Stimulated activated CD4-positive, alpha-beta T cell treated with anti-CD3 and anti-CD28 coated beads, Interleukin-1b, Interleukin-23, amount 100 ng/mL, for 1 hour (primary cell): ENCODE measurements at places on chromosomes 12 and 14.

DNA sequence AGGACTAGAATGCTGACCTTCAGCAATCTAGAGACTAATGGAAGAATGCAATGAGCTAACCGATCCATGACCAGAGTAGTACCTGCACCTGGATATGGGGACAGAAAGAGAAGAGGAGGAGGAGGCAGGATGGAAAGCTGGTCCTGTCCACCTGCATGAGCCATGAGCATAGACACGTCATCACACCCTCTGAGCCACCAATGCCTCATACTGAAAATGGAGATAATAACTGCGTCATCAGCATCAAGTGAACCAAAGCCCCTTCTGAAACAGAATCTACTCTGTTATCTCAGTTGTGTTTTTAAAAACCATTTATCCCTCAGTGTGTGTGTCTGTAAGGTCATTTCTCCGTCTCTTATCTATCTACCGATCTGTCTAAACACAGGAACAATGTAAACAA is 327.0 kb downstream of the BCL11B start:
- DNase-seq: no peak

GRCh38 chr14:55059333-55059732 is 7.9 kb downstream of the MAPK1IP1L start:
- DNase-seq: no peak

DNA sequence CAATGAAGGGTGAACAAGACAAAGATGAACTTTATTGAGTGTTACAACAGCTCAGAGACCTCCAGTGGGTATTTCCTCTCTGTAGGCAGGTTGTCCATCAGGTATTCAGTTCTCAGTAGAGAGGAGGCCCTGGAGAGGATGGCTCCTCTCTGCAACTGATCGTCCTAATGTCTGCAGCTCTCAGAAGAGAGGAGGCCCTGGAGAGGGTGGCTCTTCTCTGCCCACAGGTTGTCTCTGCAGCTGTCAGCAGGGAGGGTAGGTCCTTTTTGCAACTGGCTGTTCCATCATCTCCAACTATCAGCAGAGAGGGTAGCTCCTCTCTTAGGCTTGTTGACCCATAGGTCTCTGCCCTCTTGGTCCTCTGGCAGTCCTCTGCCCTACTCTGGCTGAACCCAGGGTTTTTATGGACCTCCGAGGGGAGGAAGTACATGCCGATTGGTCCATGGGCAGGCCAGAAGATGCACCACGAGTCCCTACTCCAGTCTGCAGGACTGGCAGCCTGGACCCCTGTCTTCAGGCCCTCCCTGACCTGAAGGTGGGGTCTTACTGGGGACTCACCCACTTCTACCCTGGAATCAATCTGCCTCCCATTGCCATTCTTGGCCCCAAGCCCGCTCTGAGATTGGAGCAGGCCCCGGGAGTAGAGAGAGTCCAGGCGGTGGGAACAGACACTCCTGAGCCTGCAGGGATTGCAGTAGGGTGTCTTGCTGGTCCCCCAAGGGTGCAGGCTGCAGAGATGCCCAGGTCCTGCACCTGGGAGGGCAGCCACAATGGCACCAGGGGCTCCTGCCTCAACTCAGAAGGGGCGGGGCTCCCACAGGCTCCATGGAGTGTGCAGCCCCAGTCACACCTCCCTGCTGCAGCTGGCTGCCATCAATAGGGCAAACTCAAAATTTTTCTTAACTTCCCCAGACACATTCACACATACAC is 2.3 kb downstream of the TMEM116 start:
- DNase-seq: no peak

GRCh38 chr12:77352946-77353345 is 287.6 kb upstream of the E2F7 start:
- DNase-seq: no peak

DNA sequence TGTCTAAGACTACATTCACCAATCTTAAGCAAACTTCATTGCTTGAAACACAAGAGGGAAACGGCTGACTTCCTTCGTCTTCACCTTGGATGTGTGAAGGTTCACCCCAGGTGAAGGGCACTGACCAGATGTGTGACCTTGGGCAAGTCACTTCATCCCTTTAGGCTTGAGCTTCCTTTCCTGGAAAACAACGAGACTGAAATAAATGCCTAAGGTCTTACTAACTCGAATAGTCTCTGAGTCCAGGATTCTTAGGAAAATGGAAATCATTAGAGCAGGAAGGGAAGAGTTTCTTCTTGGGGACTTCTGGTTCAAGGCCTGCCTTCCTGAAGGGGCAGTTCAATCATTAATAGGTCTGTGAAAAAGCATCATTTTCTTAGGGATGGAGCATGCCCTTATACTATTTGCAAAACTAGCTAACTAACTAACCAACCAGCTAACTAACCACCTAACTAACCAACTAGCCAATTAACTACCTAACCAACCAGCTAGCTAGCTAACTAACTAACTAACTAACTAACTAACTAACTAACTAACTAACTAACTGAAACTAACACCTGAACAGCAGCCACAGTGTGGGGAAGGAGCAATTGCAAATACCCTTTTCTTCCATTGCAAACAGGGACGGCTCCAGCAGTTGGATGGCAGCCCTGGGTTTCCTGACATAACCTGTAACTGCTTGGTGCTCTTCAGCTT is 31.5 kb upstream of the EMP1 start:
- no peak for DNase-seq

- DNase-seq: no peak
Observed at GRCh38 chr12:121505513-121505912, 75.3 kb downstream of the KDM2B start.

- no peak for DNase-seq
Observed at GRCh38 chr12:99983456-99984258, 1.1 kb downstream of the ANKS1B start.

- DNase-seq: no peak
Observed at GRCh38 chr14:26596543-26597061, 1.2 kb downstream of the NOVA1 start.

DNA sequence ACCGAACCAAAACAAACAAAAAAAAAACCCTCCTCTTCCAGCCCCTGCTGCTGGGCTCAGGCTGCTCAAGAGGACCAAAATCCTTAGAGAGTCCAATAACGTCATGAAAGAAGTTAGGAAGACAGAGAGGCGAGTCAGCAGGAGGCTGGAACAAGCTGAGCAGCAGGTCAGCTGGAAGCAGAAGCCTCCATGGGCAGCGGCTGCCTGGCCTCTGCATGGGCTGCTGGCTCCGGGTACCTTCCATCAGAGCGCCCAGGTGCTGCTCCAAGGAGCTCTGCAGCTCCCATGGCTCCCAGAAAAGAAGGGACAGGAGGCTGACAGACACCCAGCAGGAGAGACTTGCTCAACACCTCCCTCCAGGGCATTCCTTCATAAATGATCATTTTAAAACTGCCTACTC is 3.2 kb upstream of the KRT2 start:
- DNase-seq: no peak

GRCh38 chr12:15179672-15180071 is 41.5 kb downstream of the RERG start:
- no peak for DNase-seq

- DNase-seq: no peak
Observed at GRCh38 chr12:19434538-19434937, 4.8 kb upstream of the AEBP2 start.

GRCh38 chr14:63928744-63929174 is 76.0 kb downstream of the SYNE2 start:
- DNase-seq: no peak

DNA sequence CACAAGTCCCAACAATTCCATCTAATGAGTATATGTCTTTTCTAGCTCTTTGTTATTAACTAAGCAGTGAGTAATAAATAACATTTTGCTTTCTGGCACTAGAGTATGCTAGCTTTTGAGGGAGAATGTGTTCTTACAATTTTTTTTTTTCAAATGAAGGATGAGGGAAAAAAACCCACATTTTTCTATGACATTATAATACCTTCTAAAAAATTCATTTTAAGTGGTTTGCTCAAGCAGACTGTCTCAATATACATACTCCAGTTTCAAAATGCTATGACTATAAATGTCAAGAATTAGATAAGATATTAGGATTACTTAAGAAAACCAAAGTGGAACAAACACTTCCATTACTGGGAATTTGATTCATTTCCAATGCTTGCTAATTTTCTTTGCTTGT is 394.6 kb downstream of the C12orf75 start:
- DNase-seq: no peak

GRCh38 chr14:98544174-98544573 is 727.8 kb downstream of the BCL11B start:
- DNase-seq: no peak

DNA sequence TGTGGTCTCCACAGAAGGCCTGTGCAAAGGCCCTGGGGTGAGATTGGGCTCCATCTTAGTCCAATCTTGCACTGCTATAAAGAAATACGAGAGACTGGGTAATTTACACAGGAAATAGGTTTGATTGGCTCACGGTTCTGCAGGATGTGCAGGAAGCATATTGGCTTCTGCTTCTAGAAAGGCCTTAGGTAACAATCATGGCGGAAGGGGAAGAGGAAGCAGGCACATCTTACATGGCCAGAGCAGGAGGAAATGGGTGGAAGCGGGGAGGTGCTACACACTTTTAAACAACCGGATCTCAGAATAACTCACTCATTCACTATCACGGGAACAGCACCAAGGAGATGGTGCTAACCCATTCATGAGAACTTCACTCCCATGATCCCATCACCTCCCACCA is 55.4 kb downstream of the FAR2 start:
- no peak for DNase-seq

DNA sequence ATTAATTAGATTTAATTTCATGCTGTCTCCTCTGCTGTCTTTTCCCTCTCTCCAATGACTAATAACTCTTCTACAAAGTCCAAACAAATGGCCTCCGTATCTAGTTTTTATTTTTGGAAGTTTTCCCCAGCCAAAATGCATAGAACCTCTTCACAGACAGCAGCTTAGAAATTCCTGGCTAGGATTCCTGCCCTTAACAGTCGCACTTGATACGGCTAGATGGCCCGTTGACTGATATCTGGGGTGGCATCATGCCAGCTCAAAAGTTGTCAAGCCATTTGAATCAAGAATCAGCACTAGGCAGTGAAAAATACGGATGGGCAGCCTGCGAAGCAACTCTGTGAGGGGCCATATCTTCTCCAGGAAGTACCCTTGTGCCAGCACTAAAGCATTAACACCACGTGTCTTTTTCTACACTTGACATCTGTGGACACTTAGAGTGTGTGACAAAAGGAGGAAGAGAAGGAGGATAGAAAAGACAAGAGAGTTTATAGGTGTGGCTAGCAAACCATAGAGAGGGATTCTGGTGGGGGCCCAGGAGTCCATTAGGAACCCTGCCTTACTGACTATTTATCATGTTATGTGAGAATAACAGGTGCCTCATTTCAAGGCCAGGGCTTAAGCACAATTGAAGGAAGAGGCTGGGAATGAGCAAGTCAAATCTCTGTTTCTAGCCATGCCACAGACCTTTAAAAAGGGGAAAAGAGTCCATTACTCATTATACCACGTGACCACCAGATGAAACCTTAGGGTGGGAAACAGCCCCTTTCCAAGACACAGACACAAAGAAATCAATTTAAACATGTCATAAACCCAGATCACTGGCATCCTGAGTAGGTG is 39.2 kb upstream of the KRR1 start:
- no peak for DNase-seq
